Jurkat, Clone E6-1 (cell line): ENCODE measurements at places on chromosomes 3 and 15.

- DNase-seq = no peak
These were observed 79.8 kb downstream of the AGBL1 start for GRCh38 chr15:86159468-86159867.

DNA sequence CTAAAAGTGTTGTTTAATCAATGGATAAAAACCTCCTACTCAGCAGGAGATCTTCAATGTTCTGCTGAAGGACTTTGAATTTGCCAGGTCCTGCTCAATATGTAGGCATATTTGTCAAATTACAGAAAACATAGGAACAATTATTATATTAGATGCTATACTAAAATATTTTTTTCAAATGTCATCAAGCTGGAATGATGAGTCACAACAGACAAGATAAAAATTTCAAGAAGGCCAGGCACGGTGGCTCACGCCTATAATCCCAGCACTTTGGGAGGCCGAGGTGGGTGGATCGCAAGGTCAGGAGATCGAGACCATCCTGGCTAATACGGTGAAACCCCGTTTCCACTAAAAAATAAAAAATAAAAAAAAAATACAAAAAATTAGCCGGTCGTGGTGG lies 68.0 kb downstream of the AQP9 start:
- no peak for DNase-seq

GRCh38 chr3:61821823-61822251 lies 260.5 kb downstream of the PTPRG start:
- no peak for DNase-seq

GRCh38 chr3:64340641-64341101 lies 115.4 kb upstream of the PRICKLE2 start:
- no peak for DNase-seq

GRCh38 chr3:25568525-25569078 lies 96.1 kb downstream of the TOP2B start:
- DNase-seq = no peak

DNA sequence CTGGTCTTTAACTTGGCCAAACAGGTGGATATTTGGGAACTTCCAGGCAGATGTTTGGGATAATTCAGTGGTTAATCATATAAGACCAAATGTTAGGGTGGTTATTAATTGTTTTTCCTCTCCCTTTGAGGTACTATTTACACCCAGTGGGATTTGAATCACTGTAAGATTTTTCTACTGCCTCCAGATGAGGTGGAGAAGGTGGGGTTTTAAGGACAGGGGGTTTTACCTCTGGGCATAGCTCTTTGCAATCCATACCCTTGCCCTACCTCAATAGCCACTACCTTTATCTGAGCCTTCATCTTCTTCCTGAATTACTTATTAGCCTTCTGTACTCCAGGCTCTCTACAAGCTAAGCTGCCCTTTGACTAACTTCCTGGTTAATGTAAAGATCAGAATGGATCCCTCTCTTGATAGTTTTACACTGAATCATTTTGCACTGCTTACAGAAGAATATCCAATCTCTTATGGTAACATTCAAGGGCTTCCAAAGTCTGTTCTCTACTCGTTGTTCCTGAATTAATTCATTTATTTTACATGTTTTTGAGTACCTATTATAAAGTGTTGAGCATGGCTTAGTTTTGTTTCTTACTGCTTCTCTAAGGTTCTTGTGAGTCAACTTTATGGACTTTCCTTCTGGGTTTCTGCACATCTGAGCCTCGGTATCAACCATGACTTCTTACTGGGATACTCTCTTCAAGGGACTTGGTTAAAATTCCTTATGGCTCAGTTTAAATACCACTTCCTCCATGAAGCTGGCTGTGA lies 331.2 kb upstream of the TBL1XR1 start:
- DNase-seq = no peak

GRCh38 chr3:42600958-42601675 lies 631 bp downstream of the NKTR start:
- peak; percentile 68 for DNase-seq

DNA sequence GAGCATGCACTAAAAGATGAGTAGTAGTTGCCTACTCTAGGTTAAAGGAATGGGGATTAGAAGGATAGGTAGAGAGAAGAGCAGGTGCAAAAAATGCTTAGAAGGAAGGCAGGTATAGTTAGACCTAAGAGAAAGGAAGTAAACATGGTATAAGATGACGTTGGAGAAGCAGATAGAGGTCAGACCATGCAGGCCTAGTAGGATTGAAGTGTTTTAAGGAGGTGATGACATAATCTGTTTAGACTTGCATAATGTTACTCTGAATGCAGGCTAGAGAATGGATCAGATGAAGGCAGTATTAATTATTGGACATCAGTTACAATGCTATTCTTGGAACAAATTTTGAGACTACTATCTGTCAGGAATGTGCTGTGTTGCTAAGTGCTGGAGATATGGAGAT lies 11.1 kb upstream of the ECT2 start:
- no peak for DNase-seq

DNA sequence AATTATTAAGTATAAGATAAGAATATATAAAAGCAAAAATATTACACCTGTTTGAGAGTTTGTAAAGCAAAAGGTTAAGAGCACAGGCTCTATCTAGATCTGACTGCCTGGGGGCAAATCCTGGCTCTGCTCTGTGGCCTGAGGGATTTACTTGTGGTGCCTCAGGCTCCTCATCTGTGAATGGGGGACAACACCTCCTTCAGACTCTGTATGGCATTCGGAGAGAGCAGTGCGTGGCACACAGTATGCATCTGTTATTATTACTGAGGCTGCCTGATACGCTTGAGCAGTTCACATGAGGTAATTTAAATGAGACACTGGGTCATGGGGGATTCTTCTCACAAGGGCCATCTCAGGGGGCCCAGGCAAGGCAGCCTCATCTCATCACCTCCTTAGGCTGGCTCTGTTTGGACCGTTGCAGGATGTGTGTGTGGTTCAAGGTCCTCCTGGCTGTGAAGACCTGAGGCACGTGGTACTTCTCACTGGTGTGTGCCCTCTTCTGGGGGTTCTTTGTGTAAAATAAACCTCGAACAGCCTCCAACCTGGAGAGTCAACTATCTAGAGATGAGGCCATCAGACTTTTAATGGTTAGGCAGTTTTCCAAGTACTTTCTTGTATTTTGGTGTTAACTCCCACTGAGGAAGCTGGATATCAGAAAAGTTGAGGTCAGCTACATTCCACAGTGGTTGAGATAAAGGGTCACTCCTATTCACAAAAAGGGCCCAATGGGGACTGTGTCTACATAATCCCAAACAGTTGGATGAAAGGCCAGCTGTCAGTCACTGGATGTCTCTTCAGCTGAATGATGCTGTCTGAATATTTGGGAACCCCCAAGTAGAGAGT lies 9.0 kb downstream of the GNB5 start:
- DNase-seq = no peak

GRCh38 chr3:124775877-124776276 lies 45.6 kb downstream of the UMPS start:
- no peak for DNase-seq

DNA sequence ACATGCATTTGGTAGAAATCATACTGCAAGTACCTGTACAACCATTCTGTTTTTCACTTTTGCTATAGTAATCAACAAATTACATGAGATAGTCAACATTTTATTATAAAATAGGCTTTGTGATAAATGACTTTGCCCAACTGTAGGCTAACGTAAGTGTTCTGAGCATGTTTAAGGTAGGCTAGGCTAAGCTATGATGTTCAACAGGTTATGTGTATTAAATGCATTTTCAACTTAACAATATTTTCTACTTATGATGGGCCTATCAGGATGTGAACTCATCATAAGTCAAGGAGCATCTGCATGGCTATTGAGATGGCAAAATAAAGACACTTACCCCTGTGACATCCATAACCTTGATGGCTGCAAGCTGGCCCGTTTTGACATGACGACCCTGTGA lies 201.3 kb upstream of the SLC2A2 start:
- no peak for DNase-seq

GRCh38 chr3:110077093-110077492 lies 739.7 kb upstream of the DPPA4 start:
- DNase-seq = no peak

GRCh38 chr15:88995449-88995848 lies 82.3 kb upstream of the MFGE8 start:
- DNase-seq = no peak

DNA sequence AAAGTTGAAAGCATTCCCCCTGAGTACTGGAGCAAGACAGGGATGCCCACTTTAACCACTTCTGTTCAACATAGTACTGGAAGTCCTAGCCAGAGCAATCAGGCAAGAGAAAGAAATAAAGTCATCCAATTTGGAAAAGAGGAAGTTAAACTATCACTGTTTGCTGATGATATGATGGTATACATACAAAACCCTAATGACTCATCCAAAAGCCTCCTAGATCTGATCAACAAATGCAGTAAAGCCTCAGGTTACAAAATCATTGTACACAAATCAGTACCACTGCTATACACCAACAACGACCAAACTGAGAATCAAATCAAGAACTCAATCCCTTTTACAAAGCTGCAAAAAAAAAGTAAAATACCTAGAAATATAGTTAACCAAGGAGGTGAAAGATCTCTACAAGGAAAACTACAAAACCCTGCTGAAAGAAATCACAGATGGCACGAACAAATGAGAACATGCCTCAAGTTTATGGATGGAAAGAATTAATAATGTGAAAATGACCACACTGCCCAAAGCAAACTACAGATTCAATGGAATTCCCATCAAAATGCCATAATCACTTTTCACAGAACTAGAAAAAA lies 40.3 kb downstream of the RPL39L start:
- DNase-seq = no peak

DNA sequence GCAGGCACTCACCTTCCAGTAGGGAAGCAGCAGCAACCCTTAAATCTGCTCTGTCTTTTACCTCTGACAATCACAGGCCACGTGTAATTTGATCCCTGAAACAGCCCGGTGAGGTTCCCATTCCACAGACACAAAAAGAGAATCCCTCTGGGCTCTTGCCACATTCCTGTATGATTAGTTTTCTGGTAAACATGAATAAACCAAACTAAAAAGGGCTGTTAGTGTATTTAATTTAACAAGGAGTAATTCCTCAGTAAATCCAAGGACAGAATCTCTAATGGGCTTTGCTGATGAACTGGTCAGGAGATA lies 186.9 kb downstream of the FAM43A start:
- DNase-seq = no peak

DNA sequence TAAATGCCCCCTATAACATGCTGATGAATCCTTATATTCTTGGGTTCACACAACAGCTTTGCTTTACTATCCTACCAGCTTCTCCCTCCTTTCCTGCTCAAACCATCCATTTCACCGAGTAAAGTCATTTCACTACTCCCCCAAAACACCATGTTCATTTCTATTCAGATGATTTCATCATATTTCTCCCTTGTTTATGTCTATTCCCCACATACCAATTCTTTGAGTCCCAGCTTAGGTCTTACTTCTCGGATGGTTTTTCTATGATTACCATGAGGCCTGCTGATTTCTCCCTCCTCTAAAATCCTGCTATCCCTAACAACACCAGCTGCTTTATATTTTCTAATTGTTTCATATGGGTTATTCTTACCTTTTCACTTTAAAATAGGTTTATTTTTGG lies 231.4 kb downstream of the TIGIT start:
- DNase-seq = no peak

- DNase-seq = no peak
These were observed 52.0 kb downstream of the CD200R1L start for GRCh38 chr3:112794622-112795172.

GRCh38 chr3:72617424-72618024 lies 230.7 kb downstream of the SHQ1 start:
- DNase-seq = no peak
